ENCODE measurements at places on chromosomes 13 and 19.

- DNase-seq, result no peak
Measured at GRCh38 chr13:30923418-30923817, 9.0 kb upstream of the TEX26 start.

DNA sequence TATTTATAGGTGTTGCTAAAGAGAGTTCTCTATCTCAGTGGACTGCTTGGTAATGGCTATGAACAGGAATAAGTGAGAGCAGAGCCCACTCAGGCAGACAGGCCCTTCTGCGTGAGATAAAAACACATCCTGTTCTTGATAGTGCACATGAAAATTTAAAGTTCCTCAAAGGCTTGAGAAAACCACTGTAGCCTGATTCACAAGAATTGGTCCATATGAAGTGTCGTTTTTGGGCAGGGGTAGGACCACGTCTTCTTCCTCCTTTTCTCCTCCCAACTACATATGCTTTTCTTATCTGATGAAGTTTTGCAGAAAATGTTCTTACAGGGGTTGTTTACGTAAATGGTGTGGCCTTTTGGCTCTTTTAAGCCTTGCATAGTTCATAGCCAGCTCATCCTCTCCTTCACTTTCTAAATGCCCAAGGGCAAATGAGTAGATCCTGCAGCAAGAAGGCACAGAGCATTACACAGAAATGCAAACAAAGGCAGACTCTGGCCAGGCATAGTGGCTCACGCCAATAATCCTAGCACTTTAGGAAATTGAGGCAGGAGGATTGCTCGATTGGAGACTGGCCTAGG, 53.8 kb downstream of the RNF6 start:
- DNase-seq, result no peak

- no peak for DNase-seq
Measured at GRCh38 chr13:20369886-20370361, 137.8 kb upstream of the GJB6 start.

DNA sequence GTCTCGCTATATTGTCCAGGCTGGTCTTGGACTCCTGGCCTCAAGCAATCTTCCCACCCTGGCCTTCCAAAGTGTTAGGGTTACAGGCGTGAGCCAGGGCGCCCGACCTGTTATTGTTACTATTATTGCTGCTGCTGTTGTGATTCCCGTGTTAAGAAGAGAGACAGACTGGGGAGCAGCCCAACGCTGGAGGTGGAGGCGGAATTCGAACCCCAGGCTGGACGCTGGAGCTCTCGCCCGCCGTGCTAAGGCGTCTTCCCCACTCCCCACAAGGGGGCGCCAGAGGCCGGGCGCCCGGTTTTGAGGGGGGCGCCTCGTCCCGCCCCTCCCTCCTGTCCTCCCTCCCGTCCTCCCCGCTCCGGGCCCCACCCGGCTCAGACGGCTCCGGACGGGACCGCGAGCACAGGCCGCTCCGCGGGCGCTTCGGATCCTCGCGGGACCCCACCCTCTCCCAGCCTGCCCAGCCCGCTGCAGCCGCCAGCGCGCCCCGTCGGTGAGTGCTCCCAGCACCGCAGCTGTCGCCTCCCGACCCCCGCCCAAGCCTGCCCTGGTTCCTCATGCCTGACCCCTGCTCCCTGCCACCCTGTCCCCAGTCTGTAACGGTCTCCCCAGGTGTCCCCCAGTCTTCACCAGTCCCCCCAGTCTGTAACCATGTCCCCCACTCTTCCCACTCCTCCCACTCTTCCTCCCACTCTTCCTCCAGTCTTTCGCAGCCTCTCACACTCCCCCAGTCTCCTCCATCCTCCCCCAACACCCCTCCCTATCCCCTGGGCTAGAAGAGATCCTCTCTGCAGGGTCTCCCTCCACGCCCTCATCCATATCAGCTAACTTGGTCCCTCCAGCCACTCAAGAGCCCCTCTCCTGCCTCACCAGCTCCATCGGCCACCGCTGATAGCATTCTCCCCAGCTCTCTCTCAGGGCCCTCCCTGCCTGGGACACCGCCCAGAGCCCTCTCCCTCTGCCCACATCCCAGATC, at the start of gene EHD2:
EHD2 (plus strand) TSS at position 377 of the 976 bp plus-strand sequence. CDS start 3,191 bp downstream, outside the sequence.
- DNase-seq, result peak; percentile 74

- no peak for DNase-seq
Measured at GRCh38 chr19:16248380-16249023, 50.8 kb downstream of the AP1M1 start.

- no peak for DNase-seq
Measured at GRCh38 chr13:104577071-104577815, 1511.0 kb upstream of the SLC10A2 start.

GRCh38 chr13:40346592-40346991, 319.8 kb downstream of the FOXO1 start:
- no peak for DNase-seq

DNA sequence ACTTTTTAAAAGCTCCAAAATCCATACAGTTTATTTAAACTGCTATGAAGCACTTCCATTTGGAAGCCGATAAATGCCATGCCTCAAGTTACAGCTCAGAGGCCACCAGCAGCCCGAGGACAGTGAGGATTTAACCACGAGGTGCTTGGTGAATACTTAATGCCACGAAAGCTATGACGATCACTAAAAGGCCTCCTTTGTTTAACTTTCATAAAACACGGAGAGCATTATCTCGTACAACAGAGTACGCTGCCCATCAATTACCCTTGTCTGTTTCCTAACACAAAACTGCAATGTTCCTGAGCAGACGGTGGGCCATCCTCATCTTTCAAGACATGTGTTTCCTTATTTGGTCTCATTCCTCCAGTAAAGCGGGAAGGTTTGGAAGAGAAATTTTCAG, 58.4 kb downstream of the PEPD start:
- DNase-seq, result no peak

DNA sequence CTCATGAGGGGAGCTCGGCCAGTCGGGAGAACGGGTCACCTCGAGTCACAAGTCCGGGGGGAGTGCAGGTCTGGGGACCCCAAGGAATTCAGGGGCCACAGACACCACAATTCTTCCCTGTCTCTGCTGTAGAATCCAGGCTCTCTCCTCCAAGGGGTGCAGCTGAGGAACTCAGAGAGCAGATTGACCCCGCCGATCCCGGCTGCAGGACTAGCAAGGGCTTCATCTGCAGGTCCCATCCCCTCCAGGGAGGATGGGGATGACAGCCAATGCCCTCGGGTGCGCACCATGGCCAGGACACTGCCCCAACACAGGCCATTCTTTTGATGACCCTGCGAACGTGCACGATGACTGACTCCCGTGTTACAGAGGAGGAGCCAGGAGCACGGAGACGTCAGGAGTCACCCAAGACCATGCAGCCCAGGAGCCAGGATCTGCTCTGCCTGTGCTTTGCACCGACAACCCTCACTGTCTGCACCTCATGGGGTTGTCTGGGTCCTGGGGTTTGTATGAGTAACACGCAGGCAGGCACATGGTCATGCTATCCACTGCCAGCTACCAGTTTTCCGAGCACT, 48.5 kb upstream of the TUBGCP3 start:
- no peak for DNase-seq

DNA sequence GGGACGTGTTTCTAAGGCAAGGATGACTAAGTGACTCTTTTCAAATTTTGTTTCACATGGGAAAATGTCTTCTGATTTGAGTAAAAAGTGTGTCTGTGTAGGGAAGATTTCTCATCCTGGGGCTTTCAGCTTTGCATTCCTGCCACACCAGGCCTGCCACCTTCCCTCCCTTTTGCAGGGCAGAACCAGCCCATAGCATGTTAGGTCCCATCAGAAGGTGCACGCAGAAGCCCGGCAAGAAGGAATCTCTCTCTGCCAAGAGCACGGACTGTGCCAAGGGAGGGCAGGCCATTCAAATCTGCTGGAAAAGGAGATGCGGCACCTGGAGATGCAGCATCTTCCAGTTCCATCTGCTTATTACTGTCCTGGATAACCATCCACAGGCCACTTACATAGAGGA, 212.0 kb downstream of the SLC7A1 start:
- DNase-seq, result no peak

DNA sequence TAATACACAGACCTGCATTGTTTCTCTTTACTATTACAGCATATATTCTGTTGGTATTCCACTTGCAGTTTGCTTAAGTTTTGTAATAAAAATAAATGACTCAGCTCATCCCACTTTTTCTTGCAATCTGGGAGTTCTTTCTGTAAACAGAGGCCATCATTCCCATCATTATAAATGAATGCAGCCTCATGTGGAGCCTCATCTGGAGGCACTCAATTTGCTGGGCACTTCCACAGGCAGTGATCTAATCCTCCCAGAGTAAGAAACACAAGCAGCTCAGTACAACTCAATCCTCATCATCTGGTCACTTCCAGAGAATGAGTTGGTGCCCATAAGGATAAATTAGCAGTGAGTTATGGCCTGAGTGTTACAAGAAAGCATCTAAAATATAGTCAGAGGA, 2801.9 kb downstream of the PCDH9 start:
- no peak for DNase-seq

DNA sequence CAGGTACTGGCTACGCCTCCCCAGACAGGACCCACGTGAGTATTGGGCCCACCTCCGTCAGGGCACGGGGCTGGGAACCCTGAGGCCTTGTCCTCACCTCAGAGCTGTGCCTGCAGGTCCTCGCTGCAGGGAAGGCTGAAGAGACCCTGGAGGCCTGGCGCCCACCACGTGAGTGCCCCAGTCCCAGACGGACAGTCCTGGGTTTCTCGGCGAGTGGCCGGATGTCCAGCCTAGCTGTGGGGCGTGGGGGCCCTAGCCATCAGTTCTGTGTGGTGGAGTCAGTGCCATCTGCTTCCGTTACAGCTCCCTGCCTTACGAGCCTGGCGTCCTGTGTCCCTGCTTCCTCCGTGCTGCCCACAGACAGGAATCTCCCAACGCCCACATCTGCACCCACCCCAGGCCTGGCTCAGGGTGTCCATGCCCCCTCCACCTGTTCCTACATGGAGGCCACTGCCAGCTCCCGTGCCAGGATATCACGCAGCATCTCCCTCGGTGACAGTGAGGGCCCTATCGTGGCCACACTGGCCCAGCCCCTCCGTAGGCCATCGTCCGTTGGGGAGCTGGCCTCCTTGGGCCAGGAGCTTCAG, 7.8 kb upstream of the OVOL3 start:
- no peak for DNase-seq

- DNase-seq, result no peak
Measured at GRCh38 chr13:73754727-73755292, 379.4 kb downstream of the KLF12 start.

- no peak for DNase-seq
Measured at GRCh38 chr19:8635422-8635821, 5.0 kb downstream of the NFILZ start.

DNA sequence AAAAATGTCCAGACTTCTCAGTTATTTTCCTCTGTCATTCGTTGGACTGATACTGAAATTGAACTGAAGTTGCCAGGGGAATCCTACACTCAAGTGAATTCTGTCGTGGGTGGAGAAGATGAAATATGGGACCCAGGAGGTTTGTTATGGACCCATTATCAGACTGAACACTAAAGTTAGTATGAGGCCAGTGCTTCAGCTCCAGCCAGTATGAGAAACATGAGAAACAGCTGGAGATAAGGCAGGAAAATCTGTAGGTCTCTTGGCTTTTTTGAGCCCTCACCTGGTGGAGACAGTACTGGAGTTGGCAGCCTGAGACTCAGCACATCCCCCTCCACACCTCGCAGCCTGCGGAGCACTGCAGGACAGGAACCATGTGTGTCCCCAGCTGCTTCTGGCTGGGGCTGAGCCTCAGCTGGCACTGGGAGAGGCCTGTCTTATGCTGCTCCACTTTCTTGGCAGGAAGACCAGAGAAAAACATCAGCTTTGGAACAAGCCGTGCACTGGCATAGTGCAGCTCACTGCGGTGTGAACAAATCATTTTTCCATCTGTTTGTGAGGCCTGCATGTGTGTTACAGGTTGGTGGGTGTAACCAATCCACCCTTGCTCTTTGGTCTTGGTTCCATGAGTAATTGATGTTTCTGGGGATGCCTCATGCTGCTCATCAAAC, 641.0 kb downstream of the FGF9 start:
- no peak for DNase-seq

GRCh38 chr13:111911121-111911720, 155.7 kb upstream of the SOX1 start:
- DNase-seq, result no peak

- no peak for DNase-seq
Measured at GRCh38 chr13:98681049-98681448, 71.4 kb downstream of the SLC15A1 start.

DNA sequence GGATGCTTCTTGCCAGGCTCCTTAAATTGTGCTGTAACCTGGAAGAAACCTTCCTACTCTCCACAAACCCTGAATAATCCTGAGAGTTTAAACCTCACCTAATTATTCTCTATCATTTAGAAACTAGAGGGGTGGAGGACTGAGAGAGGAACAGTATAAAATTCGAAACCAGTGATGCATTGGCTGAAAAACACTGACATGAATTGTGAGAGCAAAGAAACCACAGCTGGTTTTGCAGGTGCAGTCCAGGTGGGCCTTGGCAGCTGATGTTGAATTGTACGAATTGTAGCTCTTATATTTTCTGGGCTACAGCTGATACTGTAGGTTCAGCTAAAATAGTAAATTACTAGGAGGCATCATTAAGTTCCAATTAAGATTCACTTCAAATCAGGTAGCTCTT, 227.0 kb upstream of the SLITRK5 start:
- DNase-seq, result no peak

GRCh38 chr19:55962186-55962585, 14.6 kb downstream of the NLRP8 start:
- DNase-seq, result no peak

DNA sequence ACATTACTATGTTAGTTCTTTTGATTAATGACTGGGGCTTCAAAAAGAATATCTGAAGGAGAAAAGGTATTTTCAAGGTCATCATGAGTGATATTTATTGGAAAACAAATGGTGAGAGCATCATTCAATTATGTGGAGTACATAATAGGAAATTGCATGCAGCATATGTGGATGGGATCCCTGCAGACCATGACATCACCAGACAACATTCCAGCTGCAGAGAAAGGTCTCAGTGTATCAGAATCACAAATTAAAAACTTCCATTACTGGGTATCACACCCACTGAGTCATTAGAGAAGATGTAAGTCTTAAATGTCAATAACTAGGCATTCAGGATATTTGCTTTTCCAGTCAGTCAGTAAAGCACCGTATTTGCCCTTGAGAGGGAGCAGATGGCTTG, 574.4 kb upstream of the SLC10A2 start:
- no peak for DNase-seq

- no peak for DNase-seq
Measured at GRCh38 chr19:35029737-35030256, 473 bp upstream of the SCN1B start.
